Caki2 (cell line): ENCODE measurements at places on chromosomes 7 and 10. TPM values are rescaled to one million over a fixed set of nuclear protein-coding genes. Genes with fewer than 3 reads are reported as not detected.

- DNase-seq: no peak
Observed at GRCh38 chr7:13778967-13779366, 210.5 kb downstream of the ETV1 start.

- no peak for DNase-seq
Observed at GRCh38 chr10:99698504-99699080, 33.3 kb downstream of the COX15 start.

GRCh38 chr10:3872712-3873329 lies 87.8 kb upstream of the KLF6 start:
- DNase-seq: no peak

- no peak for DNase-seq
Observed at GRCh38 chr7:23471106-23471859, 992 bp upstream of the IGF2BP3 start.

- no peak for DNase-seq
Observed at GRCh38 chr7:85215098-85215497, 28.2 kb upstream of the SEMA3D start.

- DNase-seq: no peak
Observed at GRCh38 chr7:142581341-142581740, 167.9 kb upstream of the PRSS1 start.

GRCh38 chr7:44213206-44213876 lies 12.6 kb downstream of the YKT6 start:
- DNase-seq: no peak

- no peak for DNase-seq
Observed at GRCh38 chr10:11274452-11274851, 256.8 kb downstream of the CELF2 start.

DNA sequence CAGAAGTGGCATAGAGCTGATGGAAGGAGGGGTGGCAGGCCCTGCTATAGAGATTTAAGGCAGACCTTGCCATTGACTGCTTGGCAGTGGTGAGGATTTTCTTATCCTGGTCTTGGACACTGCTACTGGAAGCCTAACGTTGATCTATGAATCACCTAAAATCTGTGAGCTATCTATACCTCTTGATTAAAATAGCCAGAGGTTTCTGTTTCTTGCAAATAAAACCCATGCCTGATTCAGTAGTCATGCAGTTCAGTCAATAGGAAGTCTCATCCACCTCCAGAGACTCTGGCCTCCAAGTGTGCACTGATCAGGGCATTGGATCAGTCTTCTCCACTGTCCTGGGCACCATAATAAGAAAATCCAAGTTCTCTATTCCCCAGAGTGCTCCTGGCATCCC lies 286.5 kb downstream of the PTEN start:
- no peak for DNase-seq

GRCh38 chr10:38143587-38143986 lies 49.5 kb downstream of the ZNF37A start:
- no peak for DNase-seq

- peak; percentile 30 for DNase-seq
Observed at GRCh38 chr10:93680412-93681047, 21.9 kb downstream of the FRA10AC1 start.

DNA sequence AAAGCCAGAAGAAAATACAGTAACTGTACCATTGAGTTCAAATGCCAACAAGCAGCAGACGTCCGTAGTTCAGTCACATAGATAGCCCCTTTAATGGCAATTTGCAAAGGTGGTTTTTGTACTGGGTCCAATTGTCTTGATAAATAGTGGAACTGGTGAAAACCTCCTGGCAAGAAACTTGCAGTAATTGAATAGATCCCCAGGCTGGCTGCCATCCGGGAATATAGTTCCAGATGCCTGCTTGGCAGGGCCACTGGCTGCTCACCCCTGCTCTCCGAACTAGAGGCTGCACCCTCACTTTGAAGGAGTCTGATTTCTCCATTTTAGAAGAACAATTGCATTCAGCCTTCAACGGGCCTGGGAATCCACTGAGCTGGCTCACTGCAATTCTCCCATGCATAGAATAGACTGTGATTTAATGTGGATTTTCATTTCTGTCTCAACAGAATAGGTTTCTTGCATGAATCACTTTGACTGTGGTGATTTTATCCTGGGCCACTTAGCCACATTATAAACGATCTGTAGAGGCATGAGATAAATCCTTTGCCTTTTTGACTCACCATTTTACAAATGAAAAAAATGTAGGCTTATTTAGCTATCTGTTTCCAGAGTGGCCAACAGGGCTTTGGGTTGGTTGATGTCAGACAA lies 35.9 kb upstream of the ELMO1 start:
- no peak for DNase-seq

DNA sequence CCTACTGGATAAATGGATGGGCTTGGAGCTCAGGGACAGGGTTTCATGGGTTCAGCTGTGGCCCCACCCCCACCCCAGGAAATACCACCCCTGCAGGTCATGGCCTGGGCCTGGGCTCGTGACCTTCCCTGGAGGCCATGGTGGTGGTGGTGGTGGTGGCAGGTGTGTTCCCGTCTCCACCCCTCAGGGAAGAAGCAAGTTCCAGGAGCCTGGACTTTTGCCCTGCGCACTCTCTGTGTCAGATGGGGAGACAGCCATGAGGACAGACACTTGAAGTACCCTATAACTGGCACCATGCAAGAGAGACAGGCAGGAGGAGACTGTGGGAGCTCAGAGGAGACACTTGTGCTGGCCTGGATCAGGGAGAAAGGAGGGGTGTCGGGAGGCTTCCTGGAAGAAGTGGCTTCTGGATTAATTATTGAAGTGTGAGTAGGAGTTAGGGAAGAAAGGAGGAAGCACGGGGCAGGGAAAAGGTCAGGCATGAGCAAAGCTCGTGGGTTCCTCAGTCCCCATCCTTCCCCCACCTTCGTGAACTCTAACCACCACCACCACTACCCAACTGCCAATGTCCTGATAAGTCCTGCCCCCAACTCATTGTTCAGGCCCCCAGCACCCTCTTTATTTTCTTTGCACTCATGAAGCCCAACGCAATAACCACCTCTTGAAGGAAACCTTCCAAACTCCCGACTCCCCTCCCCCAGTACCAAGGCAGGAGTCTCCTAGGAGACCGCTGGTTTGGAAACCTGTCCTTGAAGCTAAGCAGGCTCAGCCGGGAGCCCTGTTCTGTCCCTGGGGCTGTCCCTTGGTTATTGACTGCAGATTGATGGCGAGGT lies 8.9 kb downstream of the SH2B2 start:
- DNase-seq: no peak

DNA sequence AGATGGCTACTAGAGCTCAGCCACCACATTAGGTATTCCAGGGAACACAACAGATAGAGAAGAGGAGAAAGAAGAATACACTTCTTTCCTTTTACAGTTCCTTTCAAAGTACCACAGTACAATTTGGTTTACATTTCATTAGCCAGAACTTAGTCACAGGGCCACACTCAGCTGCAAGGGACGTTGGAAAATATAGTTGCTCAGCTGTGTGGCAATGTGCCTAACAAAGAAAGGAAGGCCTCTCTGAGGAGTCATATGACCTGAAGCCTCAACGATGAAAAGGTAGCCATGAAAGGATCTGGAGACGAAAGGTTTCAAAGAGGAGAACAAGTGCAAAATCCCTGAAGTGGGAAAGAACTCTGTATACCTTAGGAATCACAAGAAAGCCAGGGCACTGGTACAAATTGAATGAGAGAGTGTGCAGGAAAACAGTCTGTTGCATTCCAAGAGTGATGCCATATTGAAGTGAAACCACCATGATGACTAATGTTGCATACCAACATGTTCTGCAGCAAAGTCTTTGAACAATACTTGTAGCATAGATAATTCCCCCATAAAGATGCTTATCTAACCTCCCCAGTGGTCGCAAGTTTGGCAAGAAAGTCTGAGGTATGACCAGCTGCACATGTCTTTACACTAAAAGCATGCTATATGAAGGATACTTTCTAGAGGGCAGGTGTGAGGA lies 278.9 kb downstream of the HPSE2 start:
- no peak for DNase-seq

DNA sequence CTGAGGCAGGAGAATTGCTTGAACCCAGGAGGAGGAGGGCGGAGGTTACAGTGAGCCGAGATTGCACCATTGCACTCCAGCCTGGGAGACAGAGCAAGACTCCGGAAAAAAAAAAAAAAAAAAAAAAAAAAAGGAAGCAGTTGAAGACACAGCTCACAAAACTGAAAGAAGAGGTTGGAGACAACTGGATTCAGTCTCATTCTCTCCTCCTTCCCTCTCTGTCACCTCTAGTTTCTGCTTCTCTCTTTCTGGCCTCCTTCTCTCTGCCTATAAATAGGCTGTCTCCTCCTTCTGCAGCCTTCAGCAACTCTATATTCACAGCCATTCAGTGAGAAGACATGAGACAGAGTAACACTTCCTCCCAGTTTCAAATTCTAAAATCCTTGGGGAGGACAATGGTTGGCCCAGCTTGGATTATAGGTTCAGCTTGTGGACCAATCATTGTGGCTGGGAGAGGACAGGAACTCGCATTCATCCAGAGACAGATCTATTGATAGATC lies 125.6 kb upstream of the HABP2 start:
- no peak for DNase-seq

- DNase-seq: peak; percentile 96
Observed at GRCh38 chr7:94183289-94183749, 179.2 kb upstream of the BET1 start.

GRCh38 chr10:125543796-125544195 lies 139.2 kb downstream of the TEX36 start:
- no peak for DNase-seq

DNA sequence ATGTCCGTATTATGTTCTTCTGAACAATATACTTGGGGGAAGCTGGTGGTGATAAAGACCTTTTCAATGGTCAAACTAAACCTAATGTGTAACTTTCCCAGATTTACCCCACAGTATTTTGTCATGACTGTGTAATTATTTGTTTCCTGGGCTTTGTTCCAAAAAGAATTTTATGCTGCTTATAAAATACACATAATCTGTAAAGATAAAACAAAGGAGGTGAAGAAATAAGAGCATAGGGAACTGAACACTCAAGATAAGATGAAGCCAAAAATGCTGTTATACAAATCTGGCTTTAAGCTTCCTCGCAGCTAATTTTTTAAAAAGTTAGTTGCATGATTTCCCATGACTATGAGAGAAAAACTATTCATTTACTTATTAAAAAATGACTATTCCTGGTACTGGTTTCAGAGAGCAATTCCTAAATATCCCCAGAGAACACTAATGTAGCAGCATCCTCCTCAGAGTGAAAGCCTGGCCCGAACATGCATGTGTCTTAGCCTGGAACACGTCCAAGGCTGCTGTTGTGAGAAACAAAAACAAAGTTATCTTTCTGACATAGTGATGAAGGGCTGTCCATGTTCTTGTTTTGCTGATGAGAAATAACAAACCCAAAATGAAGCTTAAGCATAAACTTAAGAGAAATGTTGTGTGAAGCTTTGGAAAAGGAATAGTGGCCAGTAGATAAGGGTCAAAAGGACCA lies 33.9 kb downstream of the MALSU1 start:
- no peak for DNase-seq

ZNF783 gene
- total RNA-seq: 2.3 and 5.2 TPM in 2 replicates

DUSP5 gene
- total RNA-seq: 24.0 and 29.1 TPM in 2 replicates

MPP7 gene
- total RNA-seq: 1.8 TPM in 1 of 2 replicates, not detected in the other
